Right ventricle myocardium inferior (tissue), 1 donor: ENCODE measurements at places on chromosomes 5 and 9. TPM values are rescaled to one million over a fixed set of nuclear protein-coding genes. Genes with fewer than 3 reads are reported as not detected.

Gene SLC36A2
- 0.60 TPM for total RNA-seq

Gene DRD1
- total RNA-seq: not detected

Gene PCDH12
- total RNA-seq: 10.4 TPM

DNA sequence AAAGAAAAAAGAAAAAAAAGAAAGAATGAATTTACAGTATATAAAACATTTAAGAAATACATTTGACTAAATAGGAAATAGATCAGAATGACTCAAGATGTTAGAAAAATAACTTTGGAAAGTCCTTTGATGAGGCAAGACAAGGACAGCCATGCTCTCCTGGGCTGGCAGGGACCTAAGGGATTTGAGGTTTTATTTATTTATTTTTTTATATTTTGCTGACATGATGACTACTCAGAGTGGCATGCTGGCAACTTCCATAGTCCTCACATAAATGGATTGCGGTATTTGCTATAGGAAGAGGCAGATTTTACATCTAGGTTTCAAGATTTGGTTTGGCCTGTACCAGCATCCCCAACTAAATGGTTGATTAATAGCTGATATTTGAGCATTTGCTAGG, 17.7 kb downstream of the SLC28A3 start:
- no peak for DNase-seq

DNA sequence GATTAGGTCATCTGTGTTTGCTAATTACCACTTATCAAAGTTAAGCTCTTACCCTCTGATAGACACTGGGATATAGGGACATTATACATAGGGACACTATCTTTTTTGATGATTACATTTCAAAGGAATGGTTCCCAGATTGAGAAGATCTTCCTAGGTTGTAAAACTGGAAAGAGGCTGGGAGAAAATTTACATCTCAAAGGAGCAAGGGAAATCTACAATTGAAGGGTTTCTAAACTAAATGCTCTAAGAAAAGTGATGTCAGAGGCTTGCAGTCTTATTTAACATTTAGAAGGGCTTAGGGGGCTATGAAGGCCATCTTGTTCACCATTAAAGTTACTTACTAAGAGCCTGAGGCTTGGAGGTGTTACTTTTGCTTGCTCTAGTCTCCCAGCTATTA, 242.8 kb downstream of the PRR16 start:
- DNase-seq: no peak

DNA sequence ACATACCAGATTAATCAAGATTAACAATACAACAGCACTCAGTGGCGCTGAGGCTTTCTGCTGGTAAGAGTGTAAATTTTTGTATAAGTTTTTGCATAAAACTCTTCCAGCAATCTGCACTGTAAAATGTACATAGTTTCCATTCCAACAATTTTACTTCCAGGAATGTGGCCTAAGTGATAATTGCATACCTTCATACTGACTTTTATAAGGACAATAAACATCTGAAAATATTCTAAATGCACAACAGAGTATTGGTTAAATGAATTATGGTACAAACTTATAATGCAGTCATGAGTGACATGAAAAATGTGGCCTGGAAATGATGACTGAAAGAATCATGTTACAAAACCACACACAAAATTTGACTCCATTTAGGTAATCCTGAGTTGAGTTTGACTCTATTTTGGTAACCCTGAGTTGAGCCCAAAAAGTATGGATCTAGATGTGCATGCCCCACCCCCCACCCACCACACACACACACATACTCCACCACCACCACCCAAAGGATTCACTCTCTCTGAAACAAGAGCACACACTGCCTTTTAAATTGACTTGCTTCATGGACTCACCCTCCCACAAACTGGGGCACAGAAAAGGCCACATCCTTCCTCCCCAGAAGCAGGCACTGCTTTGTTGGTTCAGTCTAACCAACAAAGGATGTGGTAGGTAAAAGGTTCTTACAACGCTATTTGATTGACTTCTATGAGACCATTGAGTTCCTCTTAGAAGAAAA, 137.6 kb downstream of the SUSD1 start:
- DNase-seq: no peak

DNA sequence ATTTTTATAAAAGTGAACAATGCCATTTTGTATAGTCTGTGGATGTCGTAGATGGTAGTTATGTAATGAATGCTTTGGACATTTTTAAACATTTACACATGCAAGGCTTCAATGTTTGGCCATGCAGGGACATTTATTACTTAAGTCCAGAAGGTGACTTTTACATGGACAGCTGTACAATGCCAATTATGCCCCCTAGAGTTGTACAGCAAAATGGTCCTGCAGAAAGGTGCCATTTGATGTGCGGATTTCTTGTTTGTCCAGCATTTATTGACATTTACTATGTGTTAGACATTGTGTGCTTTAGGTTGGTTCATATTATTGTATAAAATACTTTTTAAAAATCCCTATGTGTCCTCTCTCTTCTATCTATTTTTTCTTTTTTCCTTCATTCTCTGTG, 22.5 kb upstream of the COMMD10 start:
- DNase-seq: no peak

DNA sequence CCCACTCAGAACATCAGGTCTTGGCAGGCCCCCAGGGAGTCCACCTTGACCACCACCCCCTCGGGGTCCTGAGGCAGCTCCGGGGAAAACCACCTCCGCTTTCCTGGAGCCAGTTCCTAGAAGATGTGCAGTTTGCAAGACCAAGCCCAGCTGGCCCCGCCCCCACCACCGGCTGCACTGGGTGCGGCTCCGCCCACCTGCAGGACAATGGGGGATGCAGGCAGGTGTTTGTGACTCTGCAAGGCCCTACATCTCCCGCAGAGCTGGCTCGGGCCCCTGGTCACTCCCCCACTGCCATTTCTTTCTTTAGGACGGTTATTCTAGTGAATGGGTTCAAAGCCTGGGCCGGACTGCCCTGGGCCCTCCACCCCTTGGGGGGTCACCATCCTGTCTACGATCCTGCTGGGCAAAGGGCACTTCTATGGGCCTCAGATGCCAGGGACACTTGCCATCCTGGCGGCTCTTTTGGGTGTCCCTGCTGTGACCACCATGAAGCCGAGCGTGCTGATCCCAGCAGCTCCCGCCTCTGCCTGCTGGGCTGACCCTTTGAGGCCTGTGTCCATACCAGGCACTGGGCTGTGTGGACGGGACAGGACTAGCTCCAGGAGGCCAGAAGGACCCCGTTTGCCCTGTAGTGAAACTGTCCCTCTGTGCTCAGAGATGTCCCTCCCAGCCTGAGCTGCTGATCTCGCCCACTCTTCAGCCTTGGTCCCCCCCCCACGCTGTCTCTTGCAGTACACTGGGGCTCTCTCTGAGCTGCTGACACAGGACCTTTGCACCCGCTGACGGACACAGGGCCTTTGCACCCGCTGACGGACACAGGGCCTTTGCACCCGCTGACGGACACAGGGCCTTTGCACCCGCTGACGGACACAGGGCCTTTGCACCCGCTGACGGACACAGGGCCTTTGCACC, 5.9 kb upstream of the NACC2 start:
- no peak for DNase-seq
